ENCODE measurements at places on chromosomes 6 and 20. TPM values are rescaled to one million over a fixed set of nuclear protein-coding genes. Genes with fewer than 3 reads are reported as not detected.

EZR gene
- total RNA-seq, result 254 TPM

- H3K4me3 ChIP-seq, result peak overlapping the region; percentile 81
- H3K36me3 ChIP-seq, result no peaks in the 10 kb centered on the region
- H3K4me1 ChIP-seq, result peaks cover 41% of the 10 kb centered on the region
- no peaks in the 10 kb centered on the region for H3K27me3 ChIP-seq
- peak overlapping the region; percentile 89 for H3K27ac ChIP-seq
- DNase-seq, result no peak
Measured at GRCh38 chr6:75285283-75285639, 669 bp upstream of the TMEM30A start.

DNA sequence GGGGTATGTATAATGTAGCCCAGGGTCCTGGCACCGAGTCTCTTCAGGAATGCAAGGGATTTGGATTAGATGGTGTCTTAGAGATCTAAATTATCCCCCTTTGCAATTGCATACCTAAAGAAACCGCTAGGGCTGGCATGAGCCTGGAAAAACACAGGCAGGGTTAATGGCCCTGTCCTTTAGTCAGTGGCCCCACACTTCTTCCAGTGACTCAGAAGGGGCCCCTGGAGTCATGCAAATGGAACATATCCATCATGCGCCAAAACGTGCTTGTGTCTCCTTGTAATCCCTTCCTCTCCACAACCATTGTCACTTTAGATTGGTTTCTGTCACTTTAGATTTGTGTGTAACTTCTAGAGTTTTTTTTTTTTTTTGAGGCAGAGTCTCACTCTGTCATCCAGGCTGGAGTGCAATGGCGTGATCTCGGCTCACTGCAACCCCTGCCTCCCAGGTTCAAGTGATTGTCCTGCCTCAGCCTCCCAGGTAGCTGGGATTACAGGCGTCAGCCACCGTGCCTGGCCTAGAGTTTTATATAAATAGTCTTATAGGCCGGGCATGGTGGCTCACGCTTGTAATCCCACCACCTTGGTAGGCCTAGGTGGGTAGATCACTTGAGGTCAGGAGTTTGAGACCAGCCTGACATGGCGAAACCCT is 8.7 kb upstream of the MYBL2 start:
- H3K27me3 ChIP-seq, result no peaks in the 10 kb centered on the region
- peak overlapping the region; percentile 73 for H3K4me3 ChIP-seq
- no peak overlapping the region for H3K27ac ChIP-seq
- no peak for DNase-seq
- no peaks in the 10 kb centered on the region for H3K4me1 ChIP-seq

DNA sequence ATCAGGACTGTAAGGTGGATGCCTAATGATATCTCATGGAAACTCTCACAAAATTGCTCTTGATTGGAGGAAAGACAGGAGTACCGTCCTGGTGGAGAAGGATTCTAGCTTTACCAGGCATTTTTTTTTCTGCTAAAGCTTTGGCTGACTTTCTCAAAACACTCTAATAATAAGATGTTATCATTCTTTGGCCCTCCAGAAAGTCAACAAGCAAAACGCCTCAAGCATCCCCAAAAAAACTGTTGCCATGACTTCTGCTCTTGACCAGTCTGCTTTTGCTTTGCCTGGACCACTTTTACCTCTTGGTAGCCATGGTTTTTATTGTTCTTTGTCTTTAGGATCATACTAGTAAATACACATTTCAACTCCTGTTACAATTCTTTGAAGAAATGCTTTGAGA is 55.5 kb upstream of the RUNX2 start:
- H3K27me3 ChIP-seq, result no peaks in the 10 kb centered on the region
- H3K4me1 ChIP-seq, result no peaks in the 10 kb centered on the region
- H3K36me3 ChIP-seq, result no peaks in the 10 kb centered on the region
- H3K27ac ChIP-seq, result no peak overlapping the region
- no peak for DNase-seq

DNA sequence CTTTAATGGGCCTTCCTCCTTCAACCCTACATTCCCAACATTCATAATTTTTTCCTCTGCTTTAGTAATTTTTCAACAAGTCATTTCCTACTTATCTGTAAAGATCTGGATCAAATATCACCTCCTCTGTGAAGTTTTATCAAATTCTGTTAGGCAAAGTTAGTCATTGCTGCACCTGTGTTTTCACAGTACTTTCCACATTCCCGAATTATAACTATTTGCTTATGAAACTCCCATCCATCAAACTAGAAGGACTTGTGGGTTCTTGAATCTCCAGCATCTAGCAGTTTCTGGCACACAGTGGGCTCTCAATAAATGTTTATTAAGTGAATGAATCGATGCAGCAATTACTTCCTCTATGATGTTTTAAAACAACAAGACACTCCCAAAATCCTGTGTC is 257.6 kb downstream of the HDGFL1 start:
- DNase-seq, result no peak
- peak overlapping the region; percentile 56 for H3K27ac ChIP-seq
- H3K4me1 ChIP-seq, result peaks cover 13% of the 10 kb centered on the region
- no peaks in the 10 kb centered on the region for H3K36me3 ChIP-seq
- no peak overlapping the region for H3K4me3 ChIP-seq
- H3K27me3 ChIP-seq, result no peaks in the 10 kb centered on the region

DNA sequence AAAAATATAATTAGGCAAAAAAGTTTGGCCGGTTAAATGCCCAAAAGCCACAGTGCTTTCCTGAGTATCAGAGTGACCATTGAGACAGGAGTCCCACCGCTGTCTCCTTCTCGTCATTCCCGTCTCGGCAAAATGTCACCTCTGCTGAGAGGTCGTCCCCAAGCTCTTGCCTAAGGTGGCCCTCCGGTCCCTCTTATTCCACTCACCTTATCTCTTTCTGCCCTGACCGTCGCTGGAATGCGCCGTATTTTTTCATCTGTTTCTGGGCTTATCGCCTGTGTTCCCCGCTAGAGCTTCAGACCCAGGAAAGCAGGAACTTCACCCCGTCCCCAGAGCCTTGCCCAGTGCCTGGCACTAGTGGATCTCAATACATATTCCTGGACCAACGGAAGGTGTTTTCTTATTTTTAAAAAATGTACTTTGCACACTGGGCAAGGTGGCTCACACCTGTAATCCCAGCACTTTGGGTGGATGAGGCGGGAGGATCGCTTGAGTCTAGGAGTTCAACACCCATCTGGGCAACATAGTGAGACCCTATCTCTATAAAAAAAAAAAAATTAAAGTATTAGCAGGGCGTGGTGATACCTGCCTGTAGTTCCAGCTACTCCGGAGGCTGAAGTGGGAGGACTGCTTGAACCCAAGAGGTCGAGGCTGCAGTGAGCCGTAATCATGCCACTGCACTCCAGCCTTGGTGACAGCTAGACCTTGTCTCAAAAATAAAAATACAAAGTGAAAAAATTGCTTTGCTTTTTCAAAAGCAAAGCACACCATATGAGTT is 122.8 kb upstream of the PTPN1 start:
- no peak for DNase-seq
- H3K27me3 ChIP-seq, result no peaks in the 10 kb centered on the region
- peaks cover 48% of the 10 kb centered on the region for H3K4me1 ChIP-seq

- no peaks in the 10 kb centered on the region for H3K27me3 ChIP-seq
- no peak overlapping the region for H3K27ac ChIP-seq
- H3K4me3 ChIP-seq, result no peak overlapping the region
- no peaks in the 10 kb centered on the region for H3K36me3 ChIP-seq
Measured at GRCh38 chr6:80976336-80976735, 776.1 kb downstream of the TENT5A start.

GRCh38 chr6:27604986-27605385 is 132.1 kb upstream of the ZNF184 start:
- no peak overlapping the region for H3K27ac ChIP-seq
- peaks cover 77% of the 10 kb centered on the region for H3K27me3 ChIP-seq
- no peaks in the 10 kb centered on the region for H3K4me1 ChIP-seq
- no peak for DNase-seq
- H3K36me3 ChIP-seq, result no peaks in the 10 kb centered on the region
- H3K4me3 ChIP-seq, result no peak overlapping the region
